ENCODE measurements at places on chromosomes 2 and 18. TPM values are rescaled to one million over a fixed set of nuclear protein-coding genes. Genes with fewer than 3 reads are reported as not detected.

DNA sequence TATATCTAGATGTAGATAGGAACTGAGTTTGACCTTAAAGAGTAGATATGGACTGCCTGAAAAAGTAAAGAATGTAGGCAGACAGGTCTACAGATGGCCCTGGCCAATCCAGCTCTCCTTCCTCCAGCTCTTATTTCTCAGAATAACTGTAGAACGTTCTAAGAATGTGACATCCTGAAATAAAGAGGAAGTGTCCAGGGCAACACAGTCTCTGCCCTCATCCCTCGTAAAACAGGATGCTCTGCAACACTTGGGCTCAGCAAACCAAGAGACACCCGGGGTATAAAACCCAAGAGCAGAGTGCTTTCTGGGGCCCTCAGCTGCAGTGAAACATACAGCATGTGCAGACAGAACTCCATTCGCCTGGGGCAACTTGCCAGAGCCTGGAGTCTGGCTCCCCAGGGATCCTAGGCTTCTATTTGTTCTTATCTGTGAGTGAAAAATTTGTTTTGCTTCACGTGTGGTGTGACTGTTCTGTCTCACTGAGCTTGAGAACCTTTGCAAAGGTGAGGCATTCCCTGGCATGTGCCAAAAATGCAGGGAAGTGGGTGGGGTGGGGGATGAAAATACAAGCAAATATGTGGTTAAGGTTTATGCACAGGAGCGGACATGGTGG lies 401.0 kb downstream of the SETBP1 start:
- no peaks in the 10 kb centered on the region for H3K36me3 ChIP-seq
- no peaks in the 10 kb centered on the region for H3K4me1 ChIP-seq
- no peak for DNase-seq

DNA sequence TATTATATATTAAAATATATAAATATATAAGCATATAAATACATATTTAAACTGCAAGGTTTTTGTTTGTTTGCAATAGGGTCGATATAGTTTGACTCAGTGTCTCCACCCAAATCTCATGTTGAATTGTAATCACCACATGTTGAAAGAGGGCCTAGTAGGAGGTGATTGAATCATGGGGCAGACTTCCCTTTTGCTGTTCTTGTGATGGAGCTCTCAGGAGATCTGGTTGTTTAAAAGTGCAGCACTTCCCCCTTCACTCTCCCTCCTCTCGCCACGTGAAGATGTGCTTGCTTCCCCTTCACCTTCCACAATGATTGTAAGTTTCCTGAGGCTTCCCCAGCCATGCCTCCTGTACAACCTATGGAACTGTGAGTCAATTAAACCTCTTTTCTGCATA lies 2137.3 kb upstream of the CELF4 start:
- no peak overlapping the region for H3K4me3 ChIP-seq
- H3K4me1 ChIP-seq, result no peaks in the 10 kb centered on the region
- DNase-seq, result no peak
- no peak overlapping the region for H3K27ac ChIP-seq
- no peaks in the 10 kb centered on the region for H3K36me3 ChIP-seq

- H3K27ac ChIP-seq, result no peak overlapping the region
- DNase-seq, result no peak
- no peak overlapping the region for H3K4me3 ChIP-seq
- H3K4me1 ChIP-seq, result no peaks in the 10 kb centered on the region
- H3K36me3 ChIP-seq, result no peaks in the 10 kb centered on the region
Measured at GRCh38 chr18:62152844-62153243, 34.0 kb downstream of the PIGN start.

PRADC1 gene
- total RNA-seq, result 44.3 TPM

GRCh38 chr18:5717256-5717655 lies 173.5 kb upstream of the EPB41L3 start:
- H3K4me3 ChIP-seq, result no peak overlapping the region
- DNase-seq, result no peak
- H3K27ac ChIP-seq, result no peak overlapping the region
- H3K36me3 ChIP-seq, result no peaks in the 10 kb centered on the region
- H3K27me3 ChIP-seq, result no peaks in the 10 kb centered on the region

TPO gene
- not detected for total RNA-seq

DNA sequence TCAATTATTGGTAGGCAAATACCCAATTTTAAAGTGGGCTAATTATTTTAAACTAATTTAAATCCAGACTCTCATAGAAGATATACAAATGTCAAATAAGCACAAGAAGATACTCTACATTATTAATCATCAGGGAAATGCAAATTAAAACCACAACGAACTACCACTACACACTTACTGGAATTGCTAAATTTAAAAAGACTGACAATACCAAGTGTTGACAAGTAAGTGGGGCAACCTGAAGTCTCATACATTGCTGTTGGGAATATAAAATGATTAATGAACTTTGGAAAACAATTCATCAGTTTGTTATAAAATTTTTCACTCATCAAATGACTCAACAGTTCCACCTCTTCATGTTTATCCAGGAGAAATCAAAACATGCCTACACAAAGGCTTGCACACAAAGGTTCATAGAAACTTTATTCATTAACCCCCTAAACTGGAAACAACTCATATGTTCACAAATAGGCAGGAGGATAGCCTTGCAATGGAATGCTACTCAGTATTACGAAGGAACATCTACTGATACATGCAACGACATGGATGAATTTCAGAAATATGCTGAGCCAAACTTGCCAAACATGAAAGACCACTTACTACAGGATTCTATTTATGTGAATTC lies 120.8 kb downstream of the MCFD2 start:
- H3K36me3 ChIP-seq, result no peaks in the 10 kb centered on the region
- no peaks in the 10 kb centered on the region for H3K27me3 ChIP-seq

- peaks cover 43% of the 10 kb centered on the region for H3K4me1 ChIP-seq
- peaks cover 8% of the 10 kb centered on the region for H3K36me3 ChIP-seq
- peak; percentile 90 for DNase-seq
- no peaks in the 10 kb centered on the region for H3K27me3 ChIP-seq
- peak overlapping the region; percentile 89 for H3K27ac ChIP-seq
- no peak overlapping the region for H3K4me3 ChIP-seq
Measured at GRCh38 chr2:237731663-237732062, 66.9 kb upstream of the RBM44 start.

IL1RL1 gene
- total RNA-seq, result not detected

GRCh38 chr2:204205538-204205937 lies 269.0 kb downstream of the ICOS start:
- no peaks in the 10 kb centered on the region for H3K36me3 ChIP-seq
- no peaks in the 10 kb centered on the region for H3K27me3 ChIP-seq
- H3K27ac ChIP-seq, result no peak overlapping the region
- H3K4me1 ChIP-seq, result no peaks in the 10 kb centered on the region
- no peak for DNase-seq

CPLX4 gene
- not detected for total RNA-seq
